Cerebellum (tissue), 4 donors: ENCODE measurements at places on chromosomes 3 and 15.

GRCh38 chr3:192215-192929 is 4.2 kb upstream of the CHL1 start:
- no peak for DNase-seq

- no peak for DNase-seq
Measured at GRCh38 chr3:134864636-134865035, 69.6 kb downstream of the EPHB1 start.

DNA sequence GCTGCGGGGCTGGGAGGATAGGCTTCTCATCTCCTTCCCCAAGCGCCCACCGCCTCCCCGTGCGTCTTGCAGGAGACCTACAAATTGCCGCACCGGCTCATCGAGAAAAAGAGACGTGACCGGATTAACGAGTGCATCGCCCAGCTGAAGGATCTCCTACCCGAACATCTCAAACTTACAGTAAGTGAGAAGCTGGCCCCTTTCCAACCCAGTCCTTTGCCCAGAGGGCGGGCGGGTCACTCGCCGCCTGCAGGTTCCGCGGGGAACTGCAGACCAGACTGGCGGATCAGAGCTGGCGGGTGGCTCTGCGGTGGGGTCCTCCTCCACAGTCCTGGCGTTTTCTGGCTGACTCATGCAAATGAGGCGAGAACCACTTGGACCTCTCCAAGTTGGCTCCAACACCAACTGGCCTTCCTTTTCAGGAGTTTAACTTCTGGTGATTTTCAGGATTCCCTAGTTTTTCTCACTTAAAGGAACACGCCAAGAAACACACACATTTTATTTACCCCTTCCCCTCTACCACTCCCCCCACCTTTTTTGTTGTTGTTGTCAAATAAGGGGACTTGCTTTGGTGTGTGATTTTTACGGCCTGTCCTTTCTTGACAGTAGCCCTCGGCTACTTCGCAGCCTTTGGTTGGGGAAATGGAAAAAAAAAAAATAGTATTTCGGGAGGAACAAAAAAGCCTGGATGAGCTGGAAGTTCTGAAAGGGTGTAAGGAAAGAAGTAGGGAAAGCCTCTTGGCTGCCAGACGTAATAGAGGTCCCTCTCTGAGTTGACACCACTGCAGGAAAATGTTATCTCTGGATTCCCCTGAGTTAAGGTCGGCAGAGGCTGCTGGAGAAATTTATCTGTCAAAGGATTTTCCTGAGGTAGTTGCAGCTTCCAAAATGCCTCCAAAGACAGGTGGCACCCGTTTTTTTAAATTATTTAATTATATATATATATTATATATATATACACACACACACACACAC is 1.3 kb downstream of the BHLHE40 start:
- DNase-seq: peak; percentile 66

GRCh38 chr3:126270145-126270811 is 86.9 kb downstream of the KLF15 start:
- peak; percentile 25 for DNase-seq

DNA sequence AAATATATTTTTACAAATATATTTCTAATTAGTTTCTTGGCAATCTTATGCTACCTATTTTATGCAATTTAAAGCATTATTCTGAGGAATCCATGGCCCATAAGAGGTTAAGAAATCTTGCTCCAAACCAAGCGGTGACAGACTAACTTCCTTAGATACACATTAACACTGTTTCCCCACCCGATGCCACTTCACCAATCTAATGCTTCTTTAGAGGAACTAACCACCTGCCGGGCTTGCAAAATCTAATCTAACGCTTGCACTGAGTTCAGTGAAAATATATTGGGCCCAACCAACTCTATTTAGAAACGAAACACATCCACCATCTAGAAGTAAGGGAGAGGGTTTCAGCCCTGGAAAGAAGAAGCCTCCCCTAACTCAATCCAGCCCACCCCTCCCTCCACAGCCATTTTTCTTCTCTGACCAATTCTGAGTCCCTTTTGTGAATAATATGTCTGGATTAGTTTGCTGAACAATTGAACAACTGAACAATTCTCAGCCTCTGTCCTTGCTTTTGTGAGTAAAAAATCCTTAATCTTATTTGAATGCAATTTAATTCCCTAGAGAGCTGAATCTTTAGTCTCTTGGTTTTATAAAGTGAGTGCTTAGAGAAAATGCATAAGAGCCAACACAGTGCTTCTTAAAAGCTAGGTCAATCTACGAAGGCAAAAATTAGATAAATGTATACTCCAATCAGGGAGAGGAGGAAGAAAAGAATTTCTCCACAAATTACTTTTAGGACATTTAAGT is 150.4 kb upstream of the ADAMTS9 start:
- no peak for DNase-seq

GRCh38 chr15:66023311-66023972 is 154.2 kb downstream of the RAB11A start:
- peak; percentile 41 for DNase-seq

- peak; percentile 68 for DNase-seq
Measured at GRCh38 chr3:150721285-150722130, 17.8 kb upstream of the ERICH6 start.

GRCh38 chr15:78050441-78050809 is 27.1 kb downstream of the TBC1D2B start:
- DNase-seq: no peak

DNA sequence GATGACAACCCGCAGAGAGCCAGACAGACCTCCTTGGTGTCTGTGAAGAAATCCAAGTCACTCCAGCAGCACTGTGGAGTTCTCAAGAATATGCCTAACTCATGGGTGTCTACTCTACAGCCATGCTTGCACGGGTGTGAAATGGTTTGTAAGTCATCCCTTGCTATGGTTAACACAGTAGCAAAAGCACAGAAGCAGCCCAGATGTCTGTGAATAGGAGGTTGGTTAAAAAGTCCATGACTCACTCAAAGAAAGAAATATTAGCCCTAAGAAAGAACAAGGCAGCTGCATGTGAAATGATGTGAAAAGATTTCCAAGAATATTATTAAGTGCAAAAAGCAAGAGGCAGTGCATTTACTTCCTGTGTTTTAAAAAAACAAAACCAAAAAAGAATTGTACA is 12.1 kb upstream of the LIMD1 start:
- no peak for DNase-seq

DNA sequence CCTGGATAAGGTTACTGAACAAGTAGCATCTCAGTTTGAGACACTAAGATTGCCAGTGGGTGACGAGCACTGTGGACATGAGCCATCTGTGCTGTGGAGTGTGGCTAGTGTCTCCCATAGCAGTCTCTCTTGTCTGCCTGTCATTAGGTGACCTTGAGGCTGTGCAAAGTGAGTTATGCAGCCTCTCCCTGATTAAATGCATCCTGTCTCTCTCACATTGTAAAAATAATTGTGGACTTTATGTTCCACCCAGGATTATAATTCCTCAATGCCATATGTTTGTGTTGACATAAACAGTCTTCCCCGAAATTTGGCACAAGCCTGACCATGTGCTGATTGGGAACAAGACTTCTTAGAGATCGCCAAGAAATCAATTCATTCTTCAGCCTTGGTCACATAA is 168.9 kb downstream of the MYRIP start:
- DNase-seq: peak; percentile 41

- DNase-seq: no peak
Measured at GRCh38 chr3:176375519-176375918, 821.8 kb downstream of the TBL1XR1 start.

GRCh38 chr15:31270767-31271166 is 55.9 kb upstream of the KLF13 start:
- no peak for DNase-seq

GRCh38 chr15:88073391-88073691 is 183.2 kb downstream of the NTRK3 start:
- no peak for DNase-seq

GRCh38 chr3:124903896-124904834 is 17.0 kb upstream of the ITGB5 start:
- DNase-seq: no peak

DNA sequence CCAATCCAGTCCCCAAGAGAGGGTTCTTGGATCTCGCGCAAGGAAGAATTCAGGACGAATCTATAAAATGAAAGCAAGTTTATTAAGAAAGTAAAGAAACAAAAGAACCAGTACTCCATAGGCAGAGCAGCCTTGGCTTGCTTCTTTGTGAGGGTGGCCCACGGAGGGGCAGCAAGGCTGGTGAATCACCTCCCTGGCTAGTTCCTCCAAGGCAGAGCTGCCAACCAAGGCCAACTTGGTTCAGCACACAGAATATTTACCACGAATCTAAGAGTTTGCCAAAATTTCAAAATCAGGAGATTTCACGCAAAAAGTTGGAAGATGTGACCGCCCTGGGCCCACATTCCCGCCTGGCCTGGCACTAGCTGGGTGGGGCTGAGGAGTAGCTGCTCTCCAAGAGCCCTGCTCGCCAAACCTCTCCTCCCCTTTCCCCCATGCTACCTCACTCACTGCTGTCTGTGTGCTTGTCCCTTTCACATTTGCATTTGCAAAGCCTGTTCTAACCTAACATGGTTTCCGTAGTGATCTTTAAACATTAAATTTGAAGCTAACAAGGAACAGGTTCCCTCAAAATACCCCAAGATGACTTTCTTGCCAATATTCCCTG is 26.2 kb upstream of the DCUN1D1 start:
- no peak for DNase-seq

GRCh38 chr15:31262901-31263671 is 63.5 kb upstream of the KLF13 start:
- DNase-seq: no peak

GRCh38 chr15:99454941-99455788 is 110.6 kb upstream of the MEF2A start:
- peak; percentile 72 for DNase-seq

DNA sequence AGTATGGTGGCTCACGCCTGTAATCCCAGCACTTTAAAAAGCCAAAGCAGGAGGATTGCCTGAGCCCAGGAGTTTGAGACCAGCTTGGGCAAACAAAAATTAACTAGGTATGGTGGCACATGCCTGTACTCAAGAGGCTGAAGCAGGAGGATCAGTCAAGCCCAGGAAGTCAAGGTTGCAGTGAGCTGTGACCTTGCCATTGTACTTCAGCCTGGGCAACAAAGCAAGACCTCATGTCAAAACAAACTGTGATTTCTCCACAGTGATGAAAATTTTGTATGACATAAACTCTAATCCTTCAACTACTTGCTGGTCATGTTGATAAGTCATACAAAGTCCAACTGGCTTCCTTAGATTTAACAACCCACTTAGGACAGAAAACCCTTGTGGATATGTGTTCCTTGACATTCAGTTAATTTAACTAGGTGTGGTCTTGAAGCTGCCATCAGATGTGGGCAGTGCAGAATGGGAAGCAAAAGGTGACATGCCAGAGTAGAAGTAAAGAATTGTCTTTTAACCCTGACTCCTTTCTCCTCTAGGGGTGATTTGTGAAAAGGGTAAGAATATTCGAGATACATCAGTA is 263.3 kb downstream of the PTPRG start:
- no peak for DNase-seq

DNA sequence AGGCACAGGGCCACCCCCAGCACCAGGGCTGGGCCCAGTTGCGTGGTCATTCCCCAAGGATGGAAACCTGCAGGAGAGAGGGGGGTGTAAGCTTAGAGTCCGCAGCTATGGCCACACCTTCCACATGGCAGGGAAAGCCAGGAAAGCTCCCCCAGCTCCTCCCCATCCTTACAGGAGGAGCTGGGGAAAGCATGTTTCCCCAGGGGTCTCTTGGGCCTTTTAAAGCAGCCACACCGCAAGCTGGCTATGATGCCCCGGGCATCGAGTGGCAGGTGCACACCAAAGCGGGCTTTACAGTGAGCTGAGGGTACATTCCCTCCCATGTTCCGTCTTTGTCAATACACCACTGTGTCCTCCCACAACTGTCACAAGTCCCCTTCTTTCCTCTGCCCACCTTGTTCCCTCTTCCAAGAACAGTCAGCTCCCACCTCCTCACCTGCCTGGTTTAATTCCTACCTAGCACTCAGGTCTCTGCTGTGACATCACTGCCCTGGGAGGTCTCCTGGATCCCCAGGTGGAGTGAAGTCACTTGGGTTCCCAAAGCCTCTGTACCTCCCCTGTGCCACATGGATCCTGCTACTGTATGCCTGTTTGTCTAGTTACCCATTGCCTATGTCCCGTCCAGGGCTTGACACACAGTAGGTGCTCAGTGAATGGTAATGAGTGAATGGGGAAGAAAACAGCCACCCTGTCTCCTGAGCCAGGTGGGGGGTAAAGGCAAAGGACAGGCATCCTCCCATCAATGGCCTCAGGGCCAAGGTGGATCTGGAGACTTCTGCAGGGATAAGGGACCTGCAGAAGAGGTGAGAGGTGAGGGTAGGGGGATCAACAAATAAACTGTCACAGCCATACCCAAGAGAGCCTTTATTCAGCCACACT is 3.4 kb downstream of the HYAL3 start:
- DNase-seq: no peak

DNA sequence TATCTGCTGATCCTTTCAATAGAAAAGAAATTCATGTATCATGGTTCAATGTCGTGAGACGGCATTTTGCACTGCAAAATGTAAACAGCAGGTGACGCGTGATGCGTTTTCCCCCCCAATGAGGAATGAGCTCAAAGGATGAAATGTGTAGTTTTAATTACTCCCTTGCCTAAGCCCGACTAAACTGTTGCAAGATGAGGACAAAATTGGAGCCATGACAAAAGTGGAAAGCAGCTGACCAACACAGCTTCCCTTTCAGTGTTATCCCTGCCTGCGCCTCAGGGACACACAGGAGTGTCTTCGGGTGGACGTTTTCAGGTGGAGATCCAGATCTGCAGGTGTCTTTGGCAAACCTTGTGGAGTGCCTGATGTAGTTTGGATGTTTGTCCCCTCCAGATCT is 92.0 kb downstream of the GABRG3 start:
- no peak for DNase-seq

DNA sequence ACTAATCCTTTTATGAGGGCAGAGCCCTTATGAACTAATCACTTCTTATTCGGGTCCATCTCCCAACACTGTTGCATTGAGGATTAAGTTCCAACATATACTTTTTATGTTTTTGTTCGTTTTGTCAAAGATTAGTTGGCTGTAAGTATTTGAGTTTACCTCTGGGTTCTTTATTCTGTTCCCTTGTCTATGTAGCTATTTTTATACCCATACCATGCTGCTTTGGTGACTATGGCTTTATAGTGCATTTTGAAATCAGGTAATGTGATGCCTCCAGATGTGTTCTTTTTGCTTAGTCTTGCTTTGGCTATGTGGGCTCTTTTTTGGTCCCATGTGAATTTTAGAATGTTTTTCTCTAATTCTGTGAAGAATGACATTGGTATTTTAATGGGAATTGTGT is 166.4 kb upstream of the KCNMB2 start:
- no peak for DNase-seq

GRCh38 chr3:171339598-171339997 is 120.6 kb downstream of the TNIK start:
- peak; percentile 72 for DNase-seq
